D721Med (cell line): ENCODE measurements at places on chromosomes 1 and 21.

- DNase-seq = peak; percentile 54
Observed at GRCh38 chr1:183580281-183580682, 10.0 kb downstream of the NCF2 start.

DNA sequence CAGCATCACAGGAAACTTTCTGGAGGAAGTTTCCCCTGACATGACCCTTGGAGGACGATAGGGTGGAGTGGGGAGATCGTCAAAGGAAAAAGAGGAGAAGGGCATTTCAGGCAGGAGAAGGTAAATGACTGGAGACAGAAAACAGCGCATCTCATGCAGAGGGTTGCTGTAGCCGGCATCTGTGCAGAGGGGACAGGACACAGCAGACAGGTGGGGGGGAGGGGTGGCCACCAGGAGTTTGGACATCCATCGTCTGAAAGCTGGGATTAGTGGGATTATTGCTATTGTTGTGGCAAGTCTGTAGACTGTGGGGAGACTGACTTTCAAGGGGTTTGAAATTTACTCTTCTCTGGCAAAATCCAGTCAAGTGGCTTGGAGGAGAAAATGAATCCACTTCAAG, 463.9 kb downstream of the OMA1 start:
- no peak for DNase-seq

DNA sequence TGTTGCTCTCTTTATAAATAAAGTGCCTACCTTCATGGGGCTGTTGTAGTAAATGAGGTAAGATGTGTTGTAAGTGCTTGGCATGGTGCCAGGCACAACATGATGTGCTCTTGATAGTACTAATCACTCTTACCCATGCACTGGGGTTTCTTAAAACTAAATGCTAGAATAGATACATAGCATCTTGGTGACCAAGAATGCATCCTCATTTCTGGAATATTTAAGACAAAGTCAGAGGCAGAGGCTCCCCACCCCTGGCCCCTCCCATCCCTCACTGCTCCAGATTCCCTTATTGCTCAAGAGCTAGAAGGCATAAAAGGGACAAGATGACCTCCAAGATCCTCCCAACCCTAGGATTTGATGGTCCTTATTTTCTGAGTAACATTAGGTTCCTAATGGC, 61.3 kb downstream of the GLUL start:
- DNase-seq = no peak

DNA sequence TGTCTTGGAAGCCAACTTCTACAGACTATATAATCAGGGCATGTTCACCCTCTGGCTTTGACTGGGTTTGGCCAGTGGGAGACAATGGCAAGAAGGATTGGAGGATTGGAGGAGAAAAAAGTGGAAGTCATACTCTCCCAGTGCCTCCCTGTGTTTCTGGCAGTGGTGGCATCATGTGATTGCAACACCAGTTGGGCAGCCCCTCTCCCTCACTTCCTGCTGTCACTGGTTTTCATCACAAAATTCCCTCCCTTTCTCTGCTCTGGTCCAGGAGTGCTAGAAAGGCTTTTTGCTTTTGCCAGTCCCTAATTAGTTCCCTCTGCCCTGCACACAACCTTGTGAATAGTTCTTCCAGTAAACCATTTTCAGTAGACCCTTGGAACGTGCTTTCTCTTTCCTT, 3.7 kb upstream of the QSOX1 start:
- DNase-seq = no peak

- DNase-seq = no peak
Observed at GRCh38 chr1:20426923-20427322, 59.1 kb downstream of the CAMK2N1 start.

- no peak for DNase-seq
Observed at GRCh38 chr1:102640872-102641271, 467.4 kb downstream of the COL11A1 start.

DNA sequence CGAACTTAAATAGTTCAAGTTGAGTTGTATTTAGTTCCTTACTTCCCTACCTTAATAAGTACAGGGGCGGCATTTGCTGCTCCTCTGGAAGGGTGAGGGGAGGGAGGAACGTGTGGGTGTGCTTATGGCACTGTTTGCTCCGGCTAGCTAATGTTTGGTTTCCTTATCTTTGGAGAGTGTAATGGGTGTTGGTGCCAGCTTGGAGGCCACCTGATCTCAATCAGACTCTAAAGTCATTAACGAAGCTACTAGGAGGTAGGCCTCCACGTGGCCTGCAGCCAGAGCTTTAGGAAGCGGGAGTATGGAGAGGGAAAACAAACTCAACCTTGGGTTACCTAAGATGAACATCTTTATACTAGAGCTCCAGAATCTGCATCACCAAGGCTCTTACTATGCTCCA, 43.0 kb upstream of the RAP1A start:
- no peak for DNase-seq

DNA sequence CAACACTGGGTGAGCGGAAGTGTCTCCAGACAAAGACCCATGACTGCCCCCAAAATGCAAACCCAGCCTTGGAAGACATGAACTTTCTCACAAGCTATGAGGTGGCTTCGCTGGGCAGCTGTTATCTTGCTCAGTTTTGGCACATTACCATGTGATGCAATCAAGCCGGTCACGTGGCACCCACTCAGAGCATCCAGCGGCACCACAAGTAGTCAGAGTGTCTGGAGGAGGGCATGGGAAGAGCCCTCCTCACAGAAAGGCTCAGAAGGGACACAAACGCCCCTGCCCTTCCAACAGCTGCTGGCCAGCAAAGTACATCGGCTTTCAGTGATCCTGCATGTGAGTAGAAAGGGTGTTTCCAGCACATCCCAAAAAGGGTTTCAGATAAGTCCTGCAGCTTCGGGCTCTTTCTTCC, 145.5 kb upstream of the IRF2BP2 start:
- no peak for DNase-seq

- DNase-seq = no peak
Observed at GRCh38 chr1:242477944-242478343, 46.6 kb downstream of the PLD5 start.

GRCh38 chr1:39462074-39462473, 29.4 kb upstream of the BMP8A start:
- no peak for DNase-seq

DNA sequence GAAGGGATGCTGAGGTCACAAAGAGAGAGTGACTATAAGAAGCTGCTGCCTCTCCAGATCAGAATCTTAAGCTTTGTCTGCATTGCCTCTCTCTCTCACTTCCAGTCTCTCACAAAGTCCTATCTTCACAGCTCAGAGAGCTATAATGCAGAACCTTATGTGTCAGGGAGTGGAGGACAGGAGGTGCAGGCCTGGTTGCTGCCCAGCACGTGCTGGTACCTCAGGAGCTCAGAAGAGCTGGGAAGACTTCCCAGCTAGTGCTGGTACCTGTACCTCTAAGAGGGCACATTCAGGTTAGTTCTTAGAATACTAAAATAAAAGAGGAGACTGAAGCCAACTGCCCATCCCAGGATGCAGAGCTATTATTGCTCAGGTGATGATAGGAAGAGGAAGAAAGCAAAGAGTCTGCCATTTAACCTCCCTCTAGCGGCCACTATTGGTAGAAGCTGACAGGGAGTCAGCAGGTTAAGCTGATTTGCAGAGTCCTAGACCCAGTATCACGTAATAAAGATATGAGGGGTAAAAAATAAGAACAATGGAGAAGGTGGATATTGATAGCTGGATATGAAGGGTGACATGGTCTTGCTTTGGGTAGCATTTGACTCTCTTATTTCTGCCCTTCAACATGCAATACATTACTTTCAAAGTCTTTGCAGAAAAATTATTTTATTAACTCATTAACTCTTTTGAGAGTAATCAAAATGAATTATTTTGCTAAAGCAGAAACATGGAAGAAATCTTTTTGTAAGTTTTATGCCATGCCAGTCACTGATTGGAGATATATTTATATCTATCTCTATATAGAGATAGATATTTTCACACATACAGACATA, 138.1 kb upstream of the HMCN1 start:
- DNase-seq = peak; percentile 31

- DNase-seq = no peak
Observed at GRCh38 chr1:211613951-211614350, 35.0 kb upstream of the SLC30A1 start.

DNA sequence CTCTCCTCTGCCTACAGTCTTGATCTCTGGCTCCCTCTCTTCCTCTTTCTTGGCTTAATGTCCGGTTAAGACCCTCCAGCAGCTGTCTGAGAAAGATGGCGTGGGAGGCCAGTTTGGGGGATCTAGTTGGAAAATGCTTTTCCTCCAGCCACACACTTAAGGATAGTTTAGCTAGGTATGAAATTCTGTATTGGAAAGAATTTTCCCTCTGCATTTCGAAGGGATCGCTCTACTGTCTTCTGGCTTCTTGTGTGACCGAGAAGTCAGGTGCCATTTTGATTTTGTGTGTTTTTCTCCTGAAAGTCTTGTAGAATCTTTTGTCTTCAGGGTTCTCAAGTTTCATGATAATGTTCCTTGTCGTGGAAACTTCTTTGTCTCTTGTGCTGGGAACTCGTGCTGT, 28.0 kb downstream of the PRKCZ start:
- DNase-seq = no peak
